ENCODE measurements at places on chromosomes 2 and 18. TPM values are rescaled to one million over a fixed set of nuclear protein-coding genes. Genes with fewer than 3 reads are reported as not detected.

- DNase-seq, result peak; percentile 50
Observed at GRCh38 chr2:195498176-195498575, 158.8 kb upstream of the SLC39A10 start.

The PMAIP1 gene
- 162 TPM for total RNA-seq

DNA sequence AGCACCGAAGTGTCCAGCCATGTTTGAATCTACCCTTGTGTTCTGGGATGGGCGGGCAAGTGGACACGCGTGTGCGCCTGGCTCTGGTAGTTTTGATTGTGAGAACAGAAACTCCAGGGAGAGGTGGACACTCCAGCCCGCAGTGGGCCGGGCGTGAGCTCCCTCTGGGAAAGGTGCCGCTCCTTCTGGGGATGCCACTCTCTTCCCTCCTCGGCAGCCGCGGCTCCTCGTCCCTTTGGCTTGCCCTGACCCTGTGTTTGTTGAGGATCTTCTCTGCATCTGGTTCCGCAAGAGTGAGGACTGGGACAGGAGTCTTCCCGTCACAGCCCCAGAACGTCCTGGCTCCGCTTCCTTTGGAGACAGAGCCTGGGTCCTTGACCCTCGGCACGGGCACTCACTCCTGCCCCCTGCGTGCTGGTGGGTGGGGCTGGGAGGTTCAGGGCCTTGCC, 1.3 kb downstream of the CTDP1 start:
- no peak for DNase-seq

DNA sequence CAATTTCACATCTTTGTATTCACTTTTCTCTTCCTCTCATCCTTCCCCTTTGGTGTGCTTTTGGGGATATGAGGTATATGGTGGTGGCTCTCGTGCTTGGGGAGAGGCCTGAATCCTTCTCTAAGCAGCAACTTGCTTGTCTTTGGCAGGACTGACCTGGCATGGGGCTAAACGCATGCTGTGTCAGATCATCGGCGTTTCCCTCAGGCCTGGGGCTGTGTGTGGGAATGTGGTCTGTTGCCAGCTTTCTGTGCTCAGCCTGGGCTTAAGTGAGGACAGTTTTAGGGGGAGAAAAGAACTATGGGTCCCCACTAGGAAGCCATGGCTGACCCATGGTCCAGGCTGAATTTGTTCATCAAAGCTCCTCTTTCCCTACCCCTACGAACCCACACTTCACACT, 60.7 kb downstream of the TET3 start:
- no peak for DNase-seq

DNA sequence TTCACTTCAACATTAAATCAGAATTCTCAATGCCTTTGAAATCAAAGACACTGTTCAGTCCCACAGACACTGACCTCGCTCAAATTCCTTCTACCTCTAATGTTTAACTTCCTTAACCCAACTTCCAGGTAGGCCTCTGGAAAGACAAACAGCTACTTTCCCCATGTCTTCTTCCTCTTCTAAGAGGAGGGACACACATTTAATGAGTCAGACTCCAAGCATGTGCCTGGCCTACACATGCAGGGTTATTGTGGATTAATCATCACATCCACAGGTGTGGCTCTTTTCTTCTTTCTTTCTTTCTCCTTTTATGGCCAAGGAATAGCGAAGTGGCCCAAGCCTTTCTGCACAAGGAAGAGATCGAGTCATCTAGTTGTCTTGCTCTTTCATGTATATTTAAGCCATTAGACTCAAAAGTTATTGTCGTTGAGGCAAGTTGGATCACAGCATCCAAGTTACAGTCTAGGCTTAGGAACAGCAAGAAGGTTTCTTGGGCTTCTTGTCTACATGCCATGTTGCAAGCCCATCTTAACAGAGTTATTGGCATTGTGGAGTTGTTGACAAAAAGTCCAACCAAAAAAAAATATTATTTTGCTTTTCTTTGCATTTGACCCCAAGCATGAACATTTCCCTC, 387.8 kb downstream of the IRS1 start:
- no peak for DNase-seq

The GCKR gene
- total RNA-seq, result 1.1 TPM

DNA sequence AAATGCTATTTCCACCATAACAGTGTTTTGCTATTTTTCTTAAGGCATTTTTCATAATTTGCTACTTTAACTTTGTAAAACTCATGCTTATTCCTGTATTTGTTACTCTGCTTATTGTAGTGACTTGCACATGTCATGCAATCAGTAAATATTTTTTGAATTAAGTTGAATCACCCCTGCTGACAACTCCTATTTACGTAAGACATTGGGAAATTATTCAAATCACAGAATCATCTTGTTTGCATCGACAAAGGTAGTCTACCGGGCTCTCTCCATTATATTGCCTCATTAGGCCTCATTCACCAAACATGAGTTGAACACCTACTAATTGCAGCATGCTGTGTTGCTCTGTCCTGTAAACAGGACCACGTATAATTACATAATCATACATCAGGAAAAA, 478.5 kb upstream of the ZEB2 start:
- no peak for DNase-seq

DNA sequence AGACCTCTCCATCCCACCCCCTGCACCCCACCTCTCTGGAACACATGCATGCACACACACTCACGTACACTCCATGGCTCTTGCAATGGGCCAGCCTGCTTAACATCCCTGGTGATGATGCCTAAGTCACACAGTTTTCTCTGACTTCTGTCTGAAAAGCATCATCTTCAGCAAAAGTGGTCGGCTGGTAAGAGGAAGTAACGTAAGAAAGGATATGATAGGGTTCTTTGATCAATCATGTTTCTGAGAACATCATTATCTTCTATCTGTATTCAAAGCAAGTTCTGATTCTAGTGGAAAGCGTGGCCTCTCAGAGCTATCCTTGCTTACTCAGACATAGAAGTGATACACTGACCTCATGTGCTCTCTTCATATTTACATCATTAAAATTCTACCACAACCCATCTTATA, 11.4 kb upstream of the NDUFV2 start:
- no peak for DNase-seq

DNA sequence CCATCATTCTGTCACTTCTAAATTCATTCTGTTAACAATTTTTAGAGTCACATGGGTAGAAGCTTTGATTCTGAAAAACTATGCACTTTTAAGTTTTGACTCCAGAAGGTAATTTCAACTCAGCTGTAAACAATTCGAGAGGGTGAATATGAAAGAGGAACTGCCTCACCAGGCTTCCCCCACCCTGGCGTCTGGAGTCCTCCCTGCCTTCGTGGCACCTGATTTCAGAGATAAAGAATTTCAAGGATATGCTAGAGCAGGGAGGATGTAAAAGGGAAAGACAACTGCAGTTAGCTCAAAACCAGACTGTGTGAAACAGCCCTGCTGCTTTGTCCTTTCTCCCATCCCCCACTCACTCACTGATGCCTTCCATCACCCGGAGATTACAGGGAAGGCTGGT, 40.7 kb downstream of the ONECUT2 start:
- no peak for DNase-seq

DNA sequence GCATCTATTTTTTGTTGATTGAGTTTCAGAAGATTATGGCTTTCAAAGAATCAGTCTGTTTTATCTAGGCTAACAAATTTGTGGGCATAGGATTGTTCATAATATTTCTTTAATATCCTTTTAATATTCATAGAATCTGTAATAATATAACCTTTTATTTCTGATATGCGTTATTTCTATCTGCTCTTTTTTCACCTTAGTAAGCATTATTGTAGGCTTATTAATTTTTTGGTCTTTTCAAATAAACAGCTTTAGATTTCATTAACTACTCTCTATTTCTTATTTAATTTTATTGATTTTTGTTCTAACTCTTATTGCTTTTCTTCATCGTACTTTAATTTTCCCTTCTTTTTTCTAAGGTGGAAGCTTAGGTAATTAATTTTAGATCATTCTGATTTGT, 1614.4 kb upstream of the DDX18 start:
- no peak for DNase-seq

DNA sequence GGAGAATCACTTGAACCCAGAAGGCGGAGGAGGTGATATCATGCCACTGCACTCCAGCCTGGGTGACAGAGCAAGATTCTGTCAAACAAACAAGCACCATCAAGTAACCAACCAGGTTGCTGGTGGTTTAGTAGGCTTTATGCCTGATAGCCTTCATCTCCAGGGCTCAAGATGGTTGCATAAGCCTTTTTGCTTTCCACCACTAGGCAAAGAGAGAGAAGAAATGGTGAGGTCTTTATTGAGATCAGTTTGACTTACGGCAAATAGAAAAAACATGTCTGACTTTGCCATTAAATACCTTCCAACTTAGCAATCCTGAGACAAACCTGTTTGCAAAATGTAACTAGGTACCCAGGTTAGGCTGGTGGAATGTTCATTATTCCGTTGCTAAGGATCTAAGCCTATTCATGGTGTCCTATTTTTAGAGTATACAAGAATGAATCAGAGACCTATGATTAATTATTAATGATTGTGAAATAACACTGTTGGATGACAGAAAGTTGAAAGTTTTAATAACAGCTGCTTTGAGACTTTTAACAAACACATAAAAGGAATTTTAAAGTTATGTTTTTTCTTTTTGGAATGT, 53.5 kb upstream of the SLC38A11 start:
- no peak for DNase-seq

DNA sequence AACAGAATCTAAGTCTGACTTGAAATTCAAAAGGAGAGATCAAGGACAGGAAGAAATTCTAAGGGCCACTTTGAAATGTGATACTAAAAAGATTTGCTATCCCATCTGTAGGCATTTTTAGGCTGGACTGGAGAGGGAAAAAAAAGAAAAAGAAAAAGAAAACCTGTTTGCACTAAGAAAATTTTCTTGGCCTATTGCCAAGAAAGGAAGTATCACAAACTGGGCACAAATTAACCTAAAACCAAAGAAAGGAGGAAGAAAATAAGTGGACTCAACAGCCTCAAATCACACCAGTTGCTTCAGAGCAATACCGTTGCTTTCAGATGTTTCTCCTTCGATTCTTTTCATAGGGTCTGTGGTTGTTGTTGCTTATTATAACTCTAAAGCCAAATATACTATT, 287.9 kb upstream of the VRK2 start:
- no peak for DNase-seq

- DNase-seq, result no peak
Observed at GRCh38 chr2:78162202-78162601, 640.0 kb upstream of the LRRTM4 start.

DNA sequence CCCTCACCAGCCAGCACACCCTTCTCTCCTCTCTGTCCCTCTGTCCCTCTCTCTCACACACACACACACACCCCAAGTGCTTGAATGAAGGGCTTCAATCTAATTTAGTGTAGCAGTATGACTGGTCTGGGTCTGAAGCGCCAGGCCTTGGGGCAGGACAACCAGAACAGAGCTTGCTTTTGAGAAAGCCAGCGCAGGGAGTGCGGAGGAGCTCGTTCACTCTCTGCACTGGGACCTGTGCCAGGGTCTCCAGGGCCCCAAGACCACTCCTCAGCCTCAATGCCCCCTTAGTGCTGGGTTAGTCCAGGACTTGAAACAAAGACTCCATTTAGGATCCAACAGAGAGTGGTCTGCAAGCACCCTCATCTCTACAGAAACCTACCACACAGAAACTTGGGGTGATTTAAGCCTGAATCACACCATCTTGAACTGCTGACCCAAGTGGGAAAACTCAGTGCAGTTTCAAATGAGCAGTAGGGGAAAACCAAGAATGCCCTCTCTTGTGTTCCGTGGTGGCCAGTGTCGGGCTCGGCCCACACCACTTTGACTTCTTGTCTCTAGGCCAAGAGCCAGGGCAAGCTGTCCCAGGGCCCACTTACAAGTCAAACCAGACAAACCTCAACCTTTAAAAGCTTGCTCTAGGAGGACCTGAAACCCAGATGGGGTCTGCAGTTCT, 66.6 kb upstream of the WIPF1 start:
- DNase-seq, result no peak

- no peak for DNase-seq
Observed at GRCh38 chr2:31664949-31665724, 84.4 kb upstream of the SRD5A2 start.

- DNase-seq, result no peak
Observed at GRCh38 chr2:143682436-143683055, 553.3 kb downstream of the ARHGAP15 start.

The ZNF521 gene
- 13.8 TPM for total RNA-seq

DNA sequence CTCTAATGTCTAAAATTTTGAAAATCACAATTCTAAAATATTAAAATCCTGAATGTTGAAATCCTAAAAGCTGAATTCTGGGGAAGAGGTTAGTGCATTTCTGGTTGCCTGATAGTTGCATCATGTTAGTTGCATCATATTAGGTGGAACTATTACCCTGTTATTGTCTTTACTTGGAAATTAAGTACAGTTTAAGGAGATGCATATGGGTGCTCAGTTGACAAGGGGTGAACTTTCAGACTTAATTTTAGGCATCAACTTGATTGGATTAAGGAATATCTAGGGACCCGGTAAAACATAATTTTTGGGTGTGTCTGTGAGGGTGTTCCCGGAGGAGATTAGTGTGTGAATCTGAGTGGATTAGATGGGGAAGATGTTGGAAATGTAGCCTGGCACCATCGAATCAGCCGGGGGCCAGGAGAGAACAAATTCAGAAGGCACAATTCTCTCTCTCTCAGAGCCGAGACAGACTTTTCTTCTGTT, 409.8 kb downstream of the PLCL1 start:
- no peak for DNase-seq

The NRP2 gene
- 19.9 TPM for total RNA-seq

GRCh38 chr2:120780402-120780801, 44.7 kb downstream of the GLI2 start:
- no peak for DNase-seq

DNA sequence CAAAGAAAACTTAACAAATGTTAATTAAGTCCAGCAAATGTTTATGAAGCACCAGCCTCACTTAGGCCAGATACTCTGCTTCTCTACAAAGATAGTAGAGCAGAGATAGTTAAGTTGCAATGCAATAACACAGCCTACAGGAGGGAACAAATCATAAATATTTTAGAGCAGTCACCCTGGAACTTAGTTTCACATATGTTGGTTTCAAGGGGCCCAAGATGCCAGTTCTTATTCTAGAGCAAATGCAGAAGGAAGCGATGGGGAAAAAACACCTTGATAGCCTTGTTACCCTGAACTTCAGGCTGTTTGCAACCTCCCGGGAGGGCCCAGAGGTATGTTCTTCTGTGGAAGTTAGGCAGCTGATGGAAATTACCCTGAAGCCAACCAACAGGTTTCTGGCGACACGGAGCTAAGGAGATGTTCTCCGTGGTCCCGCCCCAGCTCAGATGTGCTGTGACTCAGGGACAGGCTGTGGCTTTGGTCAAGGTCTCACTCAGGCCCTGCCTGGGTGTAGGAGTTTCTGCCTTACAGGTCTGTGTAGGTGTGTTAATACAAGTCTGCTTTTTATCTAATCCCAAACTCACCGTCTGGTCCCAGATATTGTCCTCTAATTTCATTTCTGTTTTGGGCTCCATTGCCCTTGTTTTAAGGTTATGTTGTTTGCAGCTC, 3.8 kb downstream of the CTIF start:
- peak; percentile 30 for DNase-seq

DNA sequence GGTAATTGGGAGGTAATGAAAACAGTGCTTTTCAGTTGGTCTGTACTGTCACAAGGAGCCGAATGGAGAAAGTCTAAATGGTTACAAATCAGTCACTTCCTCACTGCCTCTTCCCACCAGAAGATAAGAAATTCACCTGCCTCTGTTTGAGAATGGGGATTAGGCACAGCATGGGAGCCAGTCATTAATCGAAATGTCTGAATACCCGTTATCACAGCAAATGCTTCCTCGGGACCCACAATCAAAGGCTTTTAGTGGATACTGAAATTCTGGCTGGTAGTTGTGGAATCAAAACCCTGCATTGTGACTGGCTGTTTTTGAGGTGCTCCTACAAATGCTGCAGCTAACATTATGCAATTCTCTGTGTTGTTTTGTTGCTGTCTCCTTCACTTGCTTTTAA, 461.0 kb upstream of the MEX3C start:
- no peak for DNase-seq

GRCh38 chr2:201929281-201930026, 104.2 kb upstream of the FZD7 start:
- DNase-seq, result no peak

All from WTC11 (cell line).